Fibroblast of lung (primary cell): ENCODE measurements at places on chromosomes 16 and 17.

- peak; percentile 80 for DNase-seq
Measured at GRCh38 chr16:30535777-30536190, 1.1 kb upstream of the ZNF747 start.

DNA sequence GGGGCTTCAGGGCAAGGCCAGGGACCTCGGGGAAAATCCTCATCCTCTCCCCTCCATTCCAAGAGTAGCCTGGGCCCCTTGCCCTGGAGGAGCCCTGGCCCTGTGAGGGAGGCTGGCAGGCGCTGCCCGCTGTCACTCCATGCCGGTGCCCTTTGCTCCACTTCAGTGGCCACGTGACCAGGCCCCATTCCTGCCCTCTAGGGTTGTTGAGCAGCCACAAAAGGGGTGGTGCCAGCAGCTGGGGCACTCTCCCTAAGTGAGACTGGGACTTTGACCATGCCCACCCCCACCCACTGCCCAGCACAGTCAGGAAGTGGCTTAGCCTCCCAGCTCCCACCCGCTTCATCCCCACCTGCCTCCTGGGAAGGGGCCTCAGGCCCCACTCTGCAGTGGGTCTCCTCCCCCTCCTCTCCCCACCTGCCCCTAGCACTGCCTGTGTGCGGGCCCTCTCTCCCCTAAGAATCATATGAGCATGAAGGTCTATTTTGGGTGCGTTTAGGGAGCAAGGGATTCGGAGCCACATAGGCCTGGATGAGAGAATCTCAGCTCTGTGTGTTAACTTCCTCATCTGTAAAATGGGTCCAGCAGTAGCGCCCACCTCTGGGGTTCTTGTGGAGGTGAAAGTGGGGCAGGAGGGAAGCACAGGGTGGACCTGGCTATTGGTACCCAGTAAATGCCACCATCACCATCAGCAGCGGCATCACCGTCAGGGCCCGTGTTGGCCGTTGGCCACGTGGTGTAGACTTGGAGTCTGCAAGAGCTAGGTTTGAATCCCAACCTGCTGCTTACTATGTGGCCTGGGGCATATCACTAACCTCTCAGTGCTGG lies 7.2 kb downstream of the PDK2 start:
- DNase-seq = no peak

DNA sequence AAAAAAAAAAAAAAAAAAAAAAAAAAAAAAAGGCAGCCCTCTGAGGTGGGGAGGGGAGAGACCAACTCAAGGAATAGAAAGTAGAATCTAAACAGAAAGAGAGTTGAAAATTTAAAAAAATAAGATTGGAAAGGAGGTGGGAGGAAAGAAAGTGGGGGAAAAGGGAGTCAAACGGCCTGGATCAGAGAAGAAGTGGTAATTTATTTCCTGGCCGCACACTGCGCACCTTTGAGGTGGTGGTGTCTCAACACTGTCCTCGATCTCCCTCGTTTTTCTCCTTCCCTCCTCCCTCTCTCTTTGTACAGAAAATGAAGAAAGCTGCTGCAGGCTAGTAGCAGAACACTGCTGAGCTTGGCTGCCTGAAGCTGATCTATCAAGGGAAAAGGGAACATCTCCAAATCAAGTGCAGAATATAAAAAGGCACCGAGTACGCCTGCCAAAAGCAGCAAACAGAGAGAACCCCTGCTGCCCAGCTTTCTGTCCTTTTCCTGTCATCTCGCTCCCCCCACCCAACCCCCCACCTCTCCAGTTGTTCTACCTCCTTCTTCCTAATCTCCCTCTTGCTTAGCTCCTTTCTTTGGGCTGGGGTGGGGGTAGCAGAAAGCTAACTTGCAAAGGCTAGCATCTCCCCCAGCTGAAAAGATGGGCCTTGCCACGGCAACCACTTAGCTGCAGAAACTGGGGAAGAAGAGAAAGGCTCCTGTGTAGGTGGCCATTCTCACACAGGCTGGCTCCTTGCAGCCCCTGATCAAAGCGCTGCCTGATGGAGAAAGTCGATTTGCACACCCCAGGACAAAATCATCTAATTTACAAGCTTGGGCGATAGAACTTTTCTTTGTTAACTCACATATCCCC lies 22.5 kb downstream of the AXIN2 start:
- DNase-seq = no peak

DNA sequence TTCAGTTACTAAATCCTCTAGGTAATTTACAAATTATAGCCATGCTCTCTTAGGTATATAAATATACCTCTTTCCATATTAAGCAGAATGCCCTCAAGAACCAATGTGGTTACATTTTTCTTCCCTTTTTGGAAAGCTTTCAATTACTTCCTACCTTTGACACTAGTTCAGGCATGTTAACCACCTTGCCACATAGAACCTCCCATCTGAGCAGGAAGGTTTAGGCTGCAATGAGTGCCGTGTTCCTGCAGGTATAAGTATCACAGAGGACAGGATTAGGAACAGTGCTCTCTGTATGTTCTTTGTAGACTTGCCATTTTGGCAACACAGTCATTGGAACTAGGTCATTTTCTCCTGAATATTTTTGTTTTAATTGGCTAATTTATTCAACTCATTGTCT lies 20.1 kb downstream of the KRT25 start:
- DNase-seq = no peak

GRCh38 chr16:78437352-78437968 lies 338.0 kb downstream of the WWOX start:
- DNase-seq = no peak

GRCh38 chr17:8938933-8939332 lies 26.6 kb downstream of the PIK3R5 start:
- no peak for DNase-seq

DNA sequence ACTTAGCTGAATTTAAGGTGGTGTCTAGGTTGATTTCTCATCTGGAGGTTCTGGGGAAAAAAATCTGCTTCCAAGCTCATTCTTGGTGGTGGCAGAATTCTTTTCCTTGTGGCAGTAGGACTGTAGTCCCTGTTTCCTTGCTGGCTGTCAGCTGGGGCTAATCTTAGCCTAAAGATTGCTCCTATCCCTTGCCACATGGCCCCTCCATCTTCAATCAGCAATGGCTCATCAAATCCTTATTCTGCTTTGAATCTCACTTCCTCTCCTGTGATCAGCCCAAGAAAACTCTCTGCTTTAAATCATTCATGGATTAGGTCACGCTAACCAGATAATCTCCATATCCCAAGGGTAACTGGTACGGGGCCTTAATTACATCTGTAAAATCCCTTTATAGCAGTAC lies 6.6 kb downstream of the FAM20A start:
- DNase-seq = no peak

GRCh38 chr17:76134911-76135809 lies 5.9 kb downstream of the FOXJ1 start:
- no peak for DNase-seq

DNA sequence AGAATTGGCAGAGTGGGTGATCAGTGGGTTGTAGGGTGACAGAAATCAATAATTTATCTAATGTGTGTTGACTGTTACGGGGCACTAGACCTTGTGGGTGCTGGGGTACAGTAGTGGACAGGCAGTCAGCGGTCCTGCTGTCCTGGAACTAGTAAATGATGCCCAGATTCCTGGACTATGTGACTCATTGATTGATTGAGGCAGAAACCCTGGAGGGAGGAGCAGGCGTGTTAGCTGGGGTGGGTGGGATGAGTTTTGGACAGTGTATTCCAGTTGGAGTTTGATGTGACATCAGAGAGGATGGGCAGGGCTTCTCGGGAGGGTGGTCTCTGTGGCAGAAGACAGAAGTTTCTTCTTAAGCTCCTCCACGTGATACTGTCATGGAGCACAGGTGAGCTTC lies 24.4 kb downstream of the PRMT7 start:
- DNase-seq = no peak

- no peak for DNase-seq
Measured at GRCh38 chr16:65185241-65185778, 63.4 kb upstream of the CDH11 start.

DNA sequence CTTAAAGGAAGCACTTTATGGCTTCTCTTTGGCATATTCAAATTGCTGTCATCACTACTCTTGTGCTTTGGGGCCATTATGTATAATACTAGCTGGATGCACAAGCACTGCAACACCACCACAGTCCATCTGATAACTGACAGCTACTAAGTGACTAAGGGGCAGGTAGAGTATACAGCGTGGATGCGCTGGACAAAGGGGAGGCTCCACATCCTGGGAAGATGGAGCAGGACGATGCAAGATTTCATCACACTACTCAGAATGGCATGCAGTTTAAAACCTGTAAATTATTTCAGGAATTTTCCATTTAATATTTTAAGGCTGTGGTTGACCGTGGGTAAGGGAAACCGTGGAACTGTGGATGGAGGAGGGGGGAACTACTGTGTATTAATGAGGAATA lies 25.0 kb downstream of the MPRIP start:
- peak; percentile 77 for DNase-seq

- DNase-seq = peak; percentile 3
Measured at GRCh38 chr16:50762241-50762640, 20.4 kb downstream of the CYLD start.

DNA sequence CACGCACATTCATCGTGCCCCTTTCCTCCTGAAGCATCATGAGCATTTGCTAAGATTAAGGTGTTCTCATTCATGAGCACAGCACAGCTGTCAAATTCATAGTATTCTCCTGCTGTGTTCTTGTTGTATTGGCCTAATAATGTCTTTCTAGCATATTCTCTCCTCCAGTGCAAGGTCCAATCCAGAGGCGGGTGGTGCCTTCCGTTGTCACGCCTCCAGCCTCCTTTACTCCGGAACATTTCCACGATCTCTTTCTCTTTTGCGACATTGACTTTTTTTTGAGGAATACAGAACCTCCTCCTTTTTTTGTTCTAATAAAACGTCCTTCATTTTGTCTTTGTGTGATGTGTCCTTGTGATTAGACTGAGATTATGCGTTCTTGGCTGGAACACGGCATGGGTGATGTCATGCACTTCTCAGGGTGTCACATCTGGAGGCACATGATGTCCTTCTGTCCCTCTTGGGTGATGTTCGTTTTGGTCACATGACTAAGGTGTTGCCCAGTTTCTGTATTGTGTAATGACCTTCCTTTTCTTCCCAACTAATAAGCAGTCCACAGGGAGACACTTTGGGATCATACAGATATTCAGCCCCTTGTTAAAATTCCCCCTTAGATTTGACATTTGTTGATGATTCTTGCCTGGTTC lies 66.3 kb downstream of the CLEC16A start:
- DNase-seq = no peak

- peak; percentile 69 for DNase-seq
Measured at GRCh38 chr17:64420143-64420670, 28.7 kb upstream of the MILR1 start.

GRCh38 chr16:54923055-54923473 lies 7.6 kb upstream of the IRX5 start:
- DNase-seq = no peak

- no peak for DNase-seq
Measured at GRCh38 chr17:40895106-40895730, 10.2 kb upstream of the KRT20 start.

DNA sequence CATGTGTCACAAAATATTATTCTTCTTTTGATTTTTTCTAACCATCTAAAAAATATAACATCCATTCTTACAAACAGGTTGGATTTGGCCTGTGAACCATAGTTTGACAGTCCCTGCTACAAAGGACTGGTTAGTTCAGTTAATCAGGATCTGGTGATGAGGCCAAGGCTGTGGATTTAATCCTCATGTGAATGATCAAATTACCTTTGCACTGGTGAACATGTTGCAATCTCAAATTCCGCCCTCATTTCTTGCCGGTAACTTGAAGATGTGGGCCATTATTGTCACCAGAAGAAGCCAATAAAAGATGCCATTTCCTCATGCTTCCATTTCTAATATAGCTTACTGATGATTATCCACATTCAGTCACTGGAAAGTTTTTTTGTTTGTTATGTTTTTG lies 35.3 kb upstream of the YPEL2 start:
- no peak for DNase-seq

- DNase-seq = peak; percentile 33
Measured at GRCh38 chr16:23509782-23510163, 521 bp downstream of the GGA2 start.

GRCh38 chr16:3509470-3509928 lies 8.7 kb downstream of the CLUAP1 start:
- no peak for DNase-seq

DNA sequence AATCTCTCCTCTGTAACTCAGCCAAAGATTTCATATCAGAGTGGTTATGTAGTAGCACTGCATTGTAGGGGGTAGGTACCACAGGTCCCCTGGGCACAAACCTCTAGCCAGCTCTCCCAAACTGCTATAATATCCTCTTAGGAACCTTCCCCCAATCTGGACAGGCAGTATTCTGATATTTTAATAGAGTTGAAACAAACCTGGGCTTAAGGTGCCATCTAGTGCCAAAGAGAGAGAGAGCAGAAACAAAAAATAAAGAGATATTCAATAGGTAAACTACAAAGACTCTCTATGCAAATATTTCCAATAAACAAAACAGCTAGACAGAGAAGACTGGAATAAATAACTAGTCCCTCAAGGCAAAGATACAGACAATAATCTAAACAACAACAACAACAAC lies 1070.0 kb downstream of the CDH11 start:
- peak; percentile 21 for DNase-seq

DNA sequence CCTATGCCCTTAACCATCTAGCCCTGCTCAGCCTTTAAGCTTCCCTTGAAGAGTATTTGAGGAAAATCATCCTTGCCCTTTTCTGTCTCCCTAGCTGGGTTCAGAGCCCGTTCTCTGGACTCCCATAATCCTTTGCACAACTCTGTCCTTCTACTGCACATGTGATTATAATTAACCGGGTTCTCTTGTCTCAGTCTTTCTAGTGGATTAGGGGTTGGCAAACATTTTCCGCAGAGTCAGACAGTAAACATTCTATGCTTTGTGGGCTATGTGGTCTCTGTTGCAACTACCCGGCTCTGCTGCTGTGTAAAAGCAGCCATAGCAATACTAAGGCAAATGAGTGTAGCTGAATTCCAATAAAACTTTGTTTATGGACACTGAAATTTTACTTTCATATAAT lies 80.0 kb downstream of the CDRT15 start:
- DNase-seq = peak; percentile 24

DNA sequence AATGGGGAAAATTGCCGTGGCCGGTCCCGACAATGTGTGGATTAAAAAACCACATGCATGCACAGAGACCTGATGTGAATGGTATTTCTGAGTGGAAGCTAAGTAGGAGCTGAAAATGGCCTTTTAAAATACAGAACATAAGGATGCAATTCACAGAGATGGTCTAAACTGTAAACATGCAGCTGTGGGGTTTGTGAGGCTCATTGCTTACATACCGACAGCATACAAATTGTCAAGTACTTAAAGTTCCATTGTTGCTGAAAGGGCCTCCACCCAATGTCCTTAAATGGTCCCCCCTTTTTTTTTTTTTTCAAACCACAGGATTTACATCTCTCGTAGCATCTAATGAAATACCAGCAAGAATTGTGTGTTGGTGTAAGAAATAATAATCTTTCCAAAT lies 523.2 kb downstream of the MAF start:
- no peak for DNase-seq

DNA sequence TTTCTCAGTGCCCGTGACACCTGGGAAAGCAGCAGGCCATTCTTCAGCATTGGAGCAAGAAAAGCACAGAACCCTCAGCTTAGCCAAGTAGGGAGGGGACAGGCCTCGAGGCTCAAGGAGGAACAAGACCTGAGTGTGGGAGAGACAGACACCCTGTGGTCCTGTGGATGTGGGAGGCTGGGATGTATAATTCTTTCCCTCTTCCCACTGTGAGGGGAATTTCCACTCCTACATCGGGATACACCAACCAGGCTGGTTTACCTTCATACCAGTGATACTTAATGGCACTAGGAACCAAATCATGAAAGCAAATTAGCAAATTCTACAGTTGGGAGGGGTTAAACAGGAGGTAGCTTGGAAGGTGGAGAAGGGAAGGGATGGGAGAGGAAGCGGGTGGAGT lies 41.7 kb downstream of the LYRM1 start:
- no peak for DNase-seq

GRCh38 chr16:87363771-87364455 lies 19.7 kb downstream of the FBXO31 start:
- DNase-seq = no peak

- peak; percentile 62 for DNase-seq
Measured at GRCh38 chr16:57611181-57611580, 17.2 kb upstream of the ADGRG1 start.
